ENCODE measurements at places on chromosomes 12 and 14.

GRCh38 chr12:92558215-92558773 is 144.5 kb upstream of the PLEKHG7 start:
- no peak for DNase-seq

GRCh38 chr14:73749706-73750530 is 35.7 kb upstream of the PNMA1 start:
- DNase-seq = no peak

- no peak for DNase-seq
Observed at GRCh38 chr14:96160913-96161310, 43.7 kb upstream of the BDKRB2 start.

DNA sequence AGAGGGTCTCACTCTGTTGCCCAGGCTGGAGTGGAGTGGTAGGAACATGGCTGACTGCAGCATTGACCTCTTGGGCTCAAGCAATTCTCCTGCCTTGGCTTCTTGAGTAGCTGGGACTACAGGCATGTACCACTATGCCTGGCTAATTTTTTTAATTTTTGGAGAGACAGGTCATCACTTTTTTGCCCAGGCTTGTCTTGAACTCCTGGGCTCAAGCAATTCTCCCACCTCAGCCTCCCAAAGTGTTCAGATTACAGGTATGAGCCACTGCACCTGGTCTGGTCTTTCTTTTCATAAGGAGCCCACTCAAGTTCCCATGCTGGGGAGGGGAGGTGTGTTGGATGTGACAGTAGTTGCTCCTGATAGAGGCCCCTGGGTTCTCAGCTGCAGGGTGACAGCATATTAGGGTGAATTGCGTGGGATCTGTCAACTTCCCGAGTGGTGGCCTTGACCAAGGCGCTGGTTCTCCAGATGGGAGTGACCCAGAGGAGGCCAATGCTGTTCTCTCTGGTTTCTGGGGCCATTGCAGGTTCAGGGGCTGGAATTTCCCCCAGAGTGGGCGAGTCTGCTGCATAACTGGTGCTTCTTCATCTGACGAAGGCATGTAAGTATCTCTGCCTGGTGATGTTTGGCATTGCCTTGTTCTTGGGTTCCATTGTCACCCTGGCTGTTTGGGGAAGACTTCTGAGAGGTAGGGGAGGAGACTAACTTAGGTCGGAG is 52.4 kb upstream of the ESRRB start:
- no peak for DNase-seq

GRCh38 chr12:29201296-29201695 is 52.2 kb downstream of the FAR2 start:
- DNase-seq = no peak

GRCh38 chr12:101781834-101782233 is 42.6 kb upstream of the SYCP3 start:
- DNase-seq = no peak

- DNase-seq = no peak
Observed at GRCh38 chr12:104180374-104180773, 35.2 kb upstream of the TXNRD1 start.

DNA sequence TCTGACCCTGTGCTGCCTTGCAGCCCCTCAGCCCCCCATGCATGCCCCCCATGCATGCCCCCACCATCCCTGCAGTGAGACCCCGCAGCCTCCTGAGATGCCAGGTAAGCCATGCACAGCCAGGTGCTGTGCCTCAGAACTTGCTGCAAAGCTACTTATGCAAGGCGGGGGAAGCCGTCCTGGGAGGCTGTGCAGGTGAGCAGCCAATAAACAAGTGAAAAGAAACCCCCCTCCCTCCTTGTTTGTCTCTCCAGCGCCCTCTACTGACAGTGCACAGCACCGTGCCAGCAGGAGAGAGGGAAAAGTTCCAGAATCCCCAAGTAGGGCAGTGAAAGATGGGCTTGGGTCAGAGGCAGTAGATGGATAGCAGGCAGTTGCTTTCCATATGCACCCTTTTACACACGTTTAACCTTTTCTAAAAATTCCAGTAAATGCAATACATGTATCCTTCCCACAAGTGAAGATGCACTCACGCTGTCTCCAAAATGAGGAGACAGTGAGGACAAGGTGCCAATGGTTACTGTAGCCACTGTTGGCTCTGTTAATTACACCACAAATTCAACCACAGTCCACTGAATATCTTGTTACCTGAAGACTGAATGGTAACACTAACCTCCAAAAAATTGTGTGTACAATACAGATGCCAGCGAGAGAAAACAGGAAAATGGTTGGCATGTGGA is 18.0 kb downstream of the TNFAIP2 start:
- no peak for DNase-seq

DNA sequence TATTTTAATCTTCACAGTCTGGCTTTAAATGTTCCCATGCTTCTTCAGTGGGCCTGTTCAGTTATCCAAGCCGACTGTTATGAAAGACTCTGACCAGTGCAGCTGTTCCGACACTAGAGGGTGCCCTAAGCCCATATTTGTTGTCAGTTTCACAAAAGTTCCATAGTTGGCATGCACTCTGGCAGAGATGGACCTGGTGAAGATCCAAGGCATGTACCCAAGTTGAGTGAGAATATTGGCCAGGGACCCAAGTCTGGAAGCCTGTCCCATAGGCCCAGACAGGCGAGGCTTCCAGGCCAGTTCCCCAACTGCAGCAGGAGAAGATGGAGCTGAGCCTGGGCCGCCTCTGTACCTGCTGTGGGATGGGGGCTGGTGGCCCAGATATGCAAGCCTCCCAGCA is 27.4 kb upstream of the GUCY2C start:
- DNase-seq = peak; percentile 22

DNA sequence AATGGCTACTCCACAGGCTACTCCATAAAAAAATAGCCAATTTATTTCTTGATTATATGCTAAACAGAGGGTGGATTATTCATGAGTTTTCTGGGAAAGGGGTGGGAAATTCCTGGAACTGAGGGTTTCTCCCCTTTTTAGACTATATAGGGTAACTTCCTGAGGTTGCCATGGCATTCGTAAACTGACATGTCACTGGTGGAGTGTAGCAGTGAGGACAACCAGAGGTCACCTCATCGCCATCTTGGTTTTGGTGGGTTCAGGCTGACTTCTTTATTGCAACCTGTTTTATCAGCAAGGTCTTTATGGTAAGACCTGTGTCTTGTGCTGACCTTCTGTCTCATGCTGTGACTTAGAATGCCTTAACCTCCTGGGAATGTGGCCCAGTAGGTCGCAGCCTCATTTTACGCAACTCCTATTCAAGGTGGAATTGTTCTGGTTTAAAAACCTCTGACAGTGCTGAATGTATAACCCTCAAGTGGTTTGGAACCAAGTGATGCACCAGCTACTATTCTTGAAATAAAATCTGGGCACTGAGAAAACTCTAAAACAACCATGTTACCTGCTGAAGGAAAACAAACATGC is 27.7 kb downstream of the C12orf56 start:
- no peak for DNase-seq

DNA sequence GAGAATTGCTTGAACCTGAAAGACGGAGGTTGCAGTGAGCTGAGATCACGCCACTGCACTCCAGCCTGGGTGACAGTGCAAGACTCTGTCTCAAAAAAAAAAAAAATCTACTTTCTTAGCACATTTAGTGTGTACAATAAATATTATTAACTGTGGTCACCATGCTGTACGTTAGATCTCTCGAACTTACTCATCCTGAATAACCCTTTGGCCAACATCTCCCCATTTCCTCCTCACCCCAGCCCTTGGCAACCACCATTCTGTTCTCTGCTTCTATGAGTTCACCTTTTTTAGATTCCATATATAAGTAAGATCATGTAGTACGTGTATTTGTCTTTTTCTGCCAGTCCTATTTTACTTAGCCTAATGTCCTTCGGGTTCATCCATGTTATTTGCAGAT is 13.4 kb downstream of the FUT8 start:
- DNase-seq = no peak

GRCh38 chr12:112714166-112714710 is 77.3 kb upstream of the RPH3A start:
- no peak for DNase-seq

DNA sequence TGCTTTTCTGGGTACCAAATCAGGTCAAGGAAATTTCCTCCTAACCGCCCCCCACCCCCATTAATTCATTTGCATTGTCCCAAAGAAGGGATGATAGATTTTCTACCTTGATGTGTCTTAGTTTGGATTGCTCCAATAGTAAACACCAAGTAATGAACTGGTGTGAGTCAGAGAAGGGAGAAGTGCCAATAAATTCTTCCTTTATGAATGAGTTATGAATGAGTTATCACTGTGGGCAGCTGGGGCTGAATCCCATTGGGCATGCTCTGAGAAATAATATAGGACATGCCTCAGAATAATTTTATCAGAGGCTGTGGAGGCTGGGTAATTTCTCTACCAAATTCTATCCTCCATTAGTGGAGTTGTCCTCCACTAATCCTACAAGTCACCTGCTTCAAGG is 277.9 kb upstream of the FLRT2 start:
- no peak for DNase-seq

DNA sequence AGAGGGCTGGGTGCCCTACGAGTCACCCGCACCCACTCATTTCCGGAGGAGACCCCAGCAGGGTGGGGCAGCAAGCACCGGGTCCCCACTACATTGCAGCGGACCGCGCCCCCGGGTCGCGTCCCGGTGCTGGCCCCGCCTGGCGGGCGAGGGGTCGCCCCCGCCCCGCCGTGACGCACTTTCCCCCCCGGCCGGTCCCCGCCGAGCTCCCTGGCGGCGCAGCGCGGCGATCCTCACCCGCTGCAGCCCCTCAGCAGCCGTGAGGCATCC is 106.1 kb downstream of the PRICKLE1 start:
- DNase-seq = no peak

GRCh38 chr14:22939684-22940083 is 10.5 kb upstream of the PRMT5 start:
- DNase-seq = no peak

DNA sequence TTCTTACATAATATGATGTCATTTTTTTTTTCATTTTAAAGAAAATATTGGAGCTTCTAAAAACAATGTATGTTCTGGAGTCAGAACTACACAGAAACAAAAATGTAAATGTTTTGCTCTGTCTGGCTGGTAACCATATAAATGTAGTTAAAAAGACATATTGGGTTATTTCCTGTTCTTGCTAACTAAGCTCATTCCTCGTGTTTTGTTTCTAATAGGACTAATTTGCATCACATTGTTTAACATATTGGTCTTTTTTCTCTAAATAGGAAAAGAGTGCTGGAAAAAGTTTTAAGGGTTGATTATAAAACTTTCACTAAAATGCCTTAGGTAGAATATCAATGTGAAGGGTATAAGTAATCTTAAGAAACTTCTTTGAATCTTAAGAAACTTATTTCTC is 221.3 kb downstream of the SLC6A15 start:
- DNase-seq = no peak

- no peak for DNase-seq
Observed at GRCh38 chr12:123013185-123014095, 33.0 kb downstream of the ARL6IP4 start.

Measured in stimulated activated CD8-positive, alpha-beta memory T cell treated with anti-CD3 and anti-CD28 coated beads, Interleukin-7, amount 100 ng/mL, for 48 hours (primary cell).